G401 (cell line): ENCODE measurements at places on chromosomes 11 and 22. TPM values are rescaled to one million over a fixed set of nuclear protein-coding genes. Genes with fewer than 3 reads are reported as not detected.

- DNase-seq, result no peak
Measured at GRCh38 chr11:23320131-23320530, 459.9 kb upstream of the CCDC179 start.

DNA sequence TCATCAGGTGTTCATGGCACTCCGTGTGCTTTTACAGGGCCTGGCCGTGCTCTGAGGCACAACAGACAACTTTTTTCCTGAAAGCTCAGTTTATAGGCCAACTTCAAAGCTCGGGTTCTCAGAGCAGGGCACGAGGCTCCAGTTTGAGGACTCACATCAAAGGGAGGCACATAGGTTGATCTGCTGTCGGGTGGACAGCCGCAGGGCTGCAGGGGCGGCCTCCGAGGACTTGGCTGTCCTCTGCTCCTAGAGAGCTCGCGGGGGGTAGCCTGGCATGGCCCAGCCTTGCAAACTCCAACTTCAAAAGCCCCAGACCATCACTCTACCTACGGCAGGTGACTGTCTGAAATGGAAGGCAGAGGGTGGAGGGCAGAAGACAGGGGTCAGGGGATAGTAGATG lies 31.6 kb downstream of the C11orf58 start:
- no peak for DNase-seq

GRCh38 chr11:73194593-73194992 lies 23.5 kb upstream of the P2RY2 start:
- no peak for DNase-seq

GRCh38 chr22:41539146-41540005 lies 4.9 kb downstream of the POLR3H start:
- DNase-seq, result no peak

DNA sequence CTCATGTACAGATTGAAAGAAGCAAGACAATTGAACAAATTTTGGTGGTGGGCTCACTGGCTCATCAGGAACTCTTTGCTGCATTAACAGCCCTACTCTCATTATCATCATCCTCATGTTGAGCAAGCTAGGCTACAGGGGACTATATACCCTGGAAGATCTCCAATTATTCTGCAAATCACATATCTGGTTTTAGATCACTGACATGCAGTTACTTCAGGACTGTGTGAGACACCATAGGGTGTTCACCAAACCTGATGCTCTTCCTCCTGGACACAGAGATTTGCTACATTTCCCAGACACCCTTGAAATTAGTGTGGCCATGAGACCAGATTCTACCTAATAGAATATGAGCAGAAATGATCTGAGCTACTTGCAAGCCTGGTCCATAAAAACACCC lies 23.0 kb upstream of the ME3 start:
- DNase-seq, result no peak

GRCh38 chr11:92692826-92693546 lies 276.5 kb upstream of the MTNR1B start:
- no peak for DNase-seq

- no peak for DNase-seq
Measured at GRCh38 chr11:16217631-16218030, 138.7 kb downstream of the SOX6 start.

GRCh38 chr11:134791102-134791501 lies 379.1 kb upstream of the B3GAT1 start:
- DNase-seq, result no peak

GRCh38 chr22:30005213-30005857 lies 74.9 kb upstream of the HORMAD2 start:
- peak; percentile 85 for DNase-seq

DNA sequence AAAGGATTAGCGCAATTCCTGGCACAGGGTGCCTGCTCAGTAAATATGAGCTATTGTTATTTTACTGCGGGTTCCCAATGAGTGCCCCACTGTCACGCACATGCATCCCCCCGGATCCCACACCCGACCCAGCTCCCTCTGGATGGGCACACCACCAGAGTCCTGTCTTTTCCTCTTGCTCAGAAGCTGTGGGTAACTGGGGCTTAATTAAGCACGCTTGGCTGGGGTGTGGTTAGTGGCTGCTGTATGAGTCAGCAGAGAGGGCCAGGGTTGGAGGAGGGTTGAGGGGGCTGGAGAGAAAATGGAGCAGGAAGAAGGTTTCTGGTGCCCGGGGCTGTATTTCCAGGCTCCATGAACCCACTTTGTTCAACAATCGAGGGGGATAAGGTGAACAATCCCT lies 30.3 kb upstream of the NECTIN1 start:
- no peak for DNase-seq

GRCh38 chr11:19604679-19605375 lies 107.8 kb upstream of the NAV2 start:
- DNase-seq, result no peak

GRCh38 chr11:64396079-64396591 lies 37.2 kb downstream of the RPS6KA4 start:
- DNase-seq, result peak; percentile 41

GRCh38 chr11:134543645-134544044 lies 131.6 kb upstream of the B3GAT1 start:
- DNase-seq, result no peak

DNA sequence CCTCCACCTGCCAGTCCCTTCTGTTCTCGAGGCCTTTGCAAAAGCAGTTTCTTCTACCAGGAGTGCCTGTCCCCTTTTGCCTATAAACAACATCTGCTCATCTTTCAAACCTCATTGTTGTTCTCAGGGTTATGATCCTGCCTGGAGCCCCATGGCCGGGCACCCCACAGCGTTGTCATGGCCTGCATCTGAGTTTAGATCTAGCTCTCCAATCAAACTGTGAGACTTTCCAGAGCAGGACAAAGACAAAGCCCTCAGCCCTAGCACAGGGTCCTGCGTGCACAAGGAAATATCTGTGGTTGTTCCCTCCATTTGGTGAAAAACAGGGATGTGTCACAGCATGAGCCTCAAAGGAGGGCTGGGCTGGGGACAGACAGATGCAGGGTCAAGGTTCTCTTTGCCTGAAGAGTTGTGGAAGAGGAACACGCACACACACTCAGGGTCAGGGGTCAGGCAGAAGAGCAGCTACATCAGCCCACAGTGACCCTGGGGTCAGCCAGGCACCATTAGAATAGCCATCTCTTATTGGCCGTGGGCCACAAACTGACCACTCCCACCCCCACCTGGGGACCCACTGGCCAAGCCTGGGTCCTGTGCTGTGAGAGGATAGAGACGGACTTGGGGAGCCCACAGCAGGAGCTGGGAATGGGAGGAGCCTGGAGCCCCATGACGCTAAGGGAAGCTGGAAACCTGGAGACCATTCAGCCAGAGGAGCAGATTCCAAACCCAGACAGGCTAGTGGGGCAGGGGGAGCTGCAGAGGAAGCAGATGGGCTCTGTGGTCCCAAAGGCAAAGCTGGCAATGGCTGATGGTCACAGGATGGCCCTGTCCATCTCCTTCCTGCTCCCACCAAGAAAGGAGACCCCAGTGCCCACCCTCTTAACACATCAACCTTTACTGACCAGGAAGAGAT lies 99.4 kb downstream of the PDE2A start:
- DNase-seq, result no peak

FOLH1 gene
- not detected in 2 replicates for total RNA-seq

UPB1 gene
- 0.12 and 0.51 TPM in 2 replicates for total RNA-seq

KDM4D gene
- 2.7 and 4.9 TPM in 2 replicates for total RNA-seq

RPS3 gene
- 2,959 and 3,951 TPM in 2 replicates for total RNA-seq

NECTIN1 gene
- total RNA-seq, result 2.3 and 3.6 TPM in 2 replicates

SPI1 gene
- not detected in 2 replicates for total RNA-seq

NCF4 gene
- total RNA-seq, result not detected in 2 replicates
